ENCODE measurements at places on chromosomes 11 and 22.
A peak's percentile ranks its signal among the peaks of the same experiment; 100 is the strongest.

GRCh38 chr22:19275919-19276600 lies 15.5 kb downstream of the CLTCL1 start:
- DNase-seq = no peak

GRCh38 chr22:50341977-50342650 lies 1.0 kb upstream of the PPP6R2 start:
- peak; percentile 75 for DNase-seq

GRCh38 chr22:36368359-36368983 lies 19.3 kb downstream of the MYH9 start:
- DNase-seq = no peak

- no peak for DNase-seq
These were observed 623.8 kb upstream of the CHORDC1 start for GRCh38 chr11:90846628-90847027.

GRCh38 chr11:19978668-19979518 lies 181.4 kb downstream of the DBX1 start:
- DNase-seq = no peak

- DNase-seq = no peak
These were observed 8.0 kb upstream of the PDGFB start for GRCh38 chr22:39252461-39253434.

- DNase-seq = no peak
These were observed 4.6 kb downstream of the TECTA start for GRCh38 chr11:121105481-121106195.

- DNase-seq = no peak
These were observed 640.2 kb downstream of the LRRC4C start for GRCh38 chr11:40819230-40819629.

DNA sequence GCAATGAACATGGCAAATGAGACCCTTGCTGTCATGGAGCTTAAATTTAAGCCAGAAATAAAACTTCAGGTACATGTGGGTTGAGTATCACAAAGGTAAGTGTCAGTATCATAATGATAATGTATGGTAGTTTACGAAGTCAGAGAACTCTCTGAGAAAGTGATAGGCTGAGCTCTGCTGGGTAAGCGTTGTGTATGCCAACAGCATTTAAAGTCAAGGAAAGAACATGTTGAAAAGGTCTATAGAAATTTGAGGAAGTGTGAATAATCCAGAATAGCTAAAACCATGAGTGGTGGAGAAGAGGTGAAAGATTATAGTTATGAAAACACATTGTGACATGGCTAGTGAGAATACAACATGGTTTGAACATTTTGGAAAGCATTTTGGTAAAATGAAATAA lies 17.4 kb upstream of the CTSC start:
- no peak for DNase-seq

- no peak for DNase-seq
These were observed 15.1 kb downstream of the MTMR2 start for GRCh38 chr11:95908826-95909225.

DNA sequence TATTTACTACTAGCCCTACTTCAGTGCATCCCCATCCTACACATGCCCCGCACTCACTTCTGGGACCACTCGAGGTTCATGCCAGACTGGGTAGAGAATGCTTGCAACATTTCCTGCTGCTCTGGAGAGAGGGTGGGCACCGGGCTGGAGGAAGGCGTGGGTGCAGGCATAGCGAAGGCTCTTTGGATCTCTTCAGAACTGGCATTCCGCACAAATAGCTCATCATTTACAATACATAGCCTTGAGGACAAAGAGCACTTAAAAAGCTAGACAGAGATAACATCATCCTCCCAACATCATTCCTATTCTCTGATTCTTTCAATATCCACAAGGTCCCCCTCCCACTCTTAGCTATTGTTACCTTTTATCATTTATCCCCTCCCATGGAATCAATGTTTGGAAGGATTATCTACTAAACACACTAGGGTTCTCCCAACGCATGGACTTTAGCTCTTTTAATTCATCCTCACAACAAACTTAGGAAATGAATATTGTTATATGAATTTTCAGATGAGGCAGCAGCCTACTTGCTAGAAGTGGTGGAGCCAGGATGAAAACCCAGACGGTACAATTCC lies 2.5 kb upstream of the TMEM223 start:
- DNase-seq = no peak

- no peak for DNase-seq
These were observed 22.5 kb upstream of the ALG8 start for GRCh38 chr11:78161962-78162371.

- peak; percentile 40 for DNase-seq
These were observed 29.3 kb downstream of the ZBTB16 start for GRCh38 chr11:114088836-114089235.

DNA sequence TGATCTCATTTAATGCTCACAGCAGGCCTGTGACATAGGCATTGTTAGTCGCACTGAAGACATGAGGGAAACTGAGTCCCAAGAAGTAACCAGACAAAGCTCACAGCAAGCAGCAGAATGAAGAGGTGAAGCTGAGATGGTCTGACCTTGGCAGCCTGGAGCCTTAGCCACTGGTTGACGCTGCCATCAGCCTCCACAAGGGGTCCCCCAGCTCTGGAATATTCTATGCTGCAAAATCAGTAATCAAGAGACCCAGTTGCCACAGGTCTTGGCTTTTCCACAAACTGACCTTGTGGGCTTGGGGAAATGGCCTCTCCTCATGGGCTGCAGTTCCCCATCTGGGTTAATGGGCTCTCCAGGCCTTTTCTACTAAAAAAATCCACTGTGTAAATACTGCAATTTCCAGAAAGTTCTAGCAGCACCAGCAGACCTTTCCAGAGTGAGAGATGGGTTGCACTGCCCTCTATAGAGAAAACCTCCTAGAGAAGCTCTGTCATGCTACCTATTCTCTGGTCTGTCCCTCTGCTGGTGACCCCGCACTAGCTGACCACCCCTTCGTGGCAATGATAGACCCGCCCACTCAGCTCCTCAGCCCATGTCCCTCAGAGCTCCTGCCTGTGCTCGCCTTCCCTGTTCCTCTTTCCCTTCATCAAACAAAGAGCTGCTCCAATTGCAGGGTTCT lies 22.6 kb upstream of the ISX start:
- no peak for DNase-seq

- no peak for DNase-seq
These were observed 5.0 kb upstream of the PANX2 start for GRCh38 chr22:50165436-50166123.

DNA sequence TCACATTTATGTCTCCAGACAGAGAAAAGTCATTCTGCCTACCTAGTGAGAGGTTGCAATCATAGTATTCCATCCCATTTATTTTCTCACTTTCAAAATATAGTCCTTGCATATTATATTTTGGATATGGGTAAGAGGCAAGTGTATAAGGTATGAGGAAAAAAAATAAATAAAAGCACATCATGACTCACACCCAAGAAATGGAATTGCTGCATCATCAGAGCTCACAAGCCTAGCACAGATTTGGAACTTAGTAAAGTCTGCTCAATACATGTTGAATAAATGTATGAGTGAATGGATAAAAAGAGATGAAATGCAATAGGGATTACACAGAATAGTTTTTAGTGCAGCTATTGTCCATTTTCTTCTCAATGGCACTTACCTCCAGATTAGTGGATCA lies 2.5 kb upstream of the OR51G1 start:
- DNase-seq = no peak

DNA sequence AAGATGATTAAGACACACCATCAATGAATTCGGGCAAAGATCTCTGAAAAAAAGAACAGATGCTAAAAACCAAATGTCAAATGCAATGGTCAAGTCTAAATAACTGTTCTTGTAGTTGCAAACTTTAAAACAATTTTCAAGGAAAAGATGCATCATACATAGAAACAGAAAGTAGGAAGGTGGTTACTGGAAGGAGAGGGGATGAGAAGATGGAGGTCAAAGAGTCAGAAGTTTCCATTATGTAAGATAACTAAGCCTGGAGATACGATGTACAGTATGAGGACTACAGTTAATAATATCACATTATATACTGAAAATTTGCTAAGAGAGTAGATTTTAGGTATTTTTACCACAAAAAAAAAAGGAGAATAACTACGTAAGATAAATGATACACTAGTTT lies 27.1 kb downstream of the CWF19L2 start:
- no peak for DNase-seq

- DNase-seq = no peak
These were observed 161.7 kb upstream of the ARHGAP20 start for GRCh38 chr11:110873975-110874374.

GRCh38 chr22:22396741-22397291 lies 111.7 kb downstream of the ZNF280B start:
- DNase-seq = no peak

- DNase-seq = no peak
These were observed 77.5 kb downstream of the BLID start for GRCh38 chr11:122038543-122038942.

DNA sequence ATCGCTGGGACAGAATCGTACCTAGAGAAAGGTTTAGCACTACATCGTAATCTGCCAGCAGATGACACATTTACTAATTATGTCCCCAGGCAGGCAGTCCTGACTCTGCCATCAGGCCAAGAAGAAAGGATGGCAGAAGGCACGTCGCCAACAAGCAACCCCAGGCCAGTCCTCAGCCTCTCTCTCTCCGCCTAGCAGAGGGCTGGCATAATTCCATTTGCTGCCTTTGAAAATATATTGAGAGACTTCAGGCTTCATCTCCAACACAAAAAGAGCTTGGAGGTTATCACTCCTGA lies 1517.0 kb downstream of the TBC1D22A start:
- no peak for DNase-seq

- no peak for DNase-seq
These were observed 72.4 kb downstream of the ZNRF3 start for GRCh38 chr22:28955817-28956216.

- peak; percentile 30 for DNase-seq
These were observed 128.1 kb upstream of the TOP3B start for GRCh38 chr22:22110548-22111266.

DNA sequence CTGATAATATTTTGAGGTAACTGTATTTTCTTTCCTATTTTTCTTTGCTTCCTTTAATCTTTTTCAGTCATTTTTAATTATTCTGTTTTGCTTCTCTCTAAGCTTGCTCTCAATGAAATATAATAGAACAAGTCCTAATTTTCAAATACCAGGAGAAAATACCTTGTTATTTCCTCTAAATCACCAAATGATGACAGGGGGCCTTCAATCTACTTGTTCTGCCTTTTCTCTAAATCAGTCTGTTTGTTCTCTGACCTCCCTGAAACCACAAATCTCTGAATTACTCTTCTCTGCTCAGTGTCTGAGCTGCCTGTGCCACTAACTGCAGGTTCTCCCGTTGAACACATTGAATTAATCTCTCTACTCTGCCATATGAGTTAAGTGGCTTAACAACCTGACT lies 286.2 kb downstream of the C11orf87 start:
- no peak for DNase-seq

GRCh38 chr11:67409261-67409666 lies 5.4 kb downstream of the TBC1D10C start:
- DNase-seq = no peak

GRCh38 chr11:102252339-102252891 lies 64.9 kb upstream of the BIRC3 start:
- no peak for DNase-seq

DNA sequence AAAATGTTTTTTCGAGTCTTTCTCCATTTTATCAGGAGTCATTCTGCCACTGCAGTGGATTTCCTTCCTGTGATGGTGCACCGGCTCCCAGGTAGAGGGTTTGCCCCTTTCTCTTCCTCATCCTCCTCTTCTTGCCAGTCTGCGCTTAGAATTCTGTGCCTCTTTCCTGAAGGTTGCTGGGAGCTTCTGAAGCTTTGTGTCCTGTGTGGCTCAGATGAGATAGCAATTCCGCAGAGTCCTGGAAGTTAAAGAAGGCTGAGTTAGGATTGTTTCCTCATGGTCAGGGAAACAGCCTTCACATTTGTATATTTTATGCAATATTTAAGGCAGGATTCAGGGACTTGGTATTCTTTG lies 264 bp downstream of the BCO2 start:
- DNase-seq = no peak

- no peak for DNase-seq
These were observed 16.3 kb upstream of the TMEM191C start for GRCh38 chr22:21450858-21451353.

DNA sequence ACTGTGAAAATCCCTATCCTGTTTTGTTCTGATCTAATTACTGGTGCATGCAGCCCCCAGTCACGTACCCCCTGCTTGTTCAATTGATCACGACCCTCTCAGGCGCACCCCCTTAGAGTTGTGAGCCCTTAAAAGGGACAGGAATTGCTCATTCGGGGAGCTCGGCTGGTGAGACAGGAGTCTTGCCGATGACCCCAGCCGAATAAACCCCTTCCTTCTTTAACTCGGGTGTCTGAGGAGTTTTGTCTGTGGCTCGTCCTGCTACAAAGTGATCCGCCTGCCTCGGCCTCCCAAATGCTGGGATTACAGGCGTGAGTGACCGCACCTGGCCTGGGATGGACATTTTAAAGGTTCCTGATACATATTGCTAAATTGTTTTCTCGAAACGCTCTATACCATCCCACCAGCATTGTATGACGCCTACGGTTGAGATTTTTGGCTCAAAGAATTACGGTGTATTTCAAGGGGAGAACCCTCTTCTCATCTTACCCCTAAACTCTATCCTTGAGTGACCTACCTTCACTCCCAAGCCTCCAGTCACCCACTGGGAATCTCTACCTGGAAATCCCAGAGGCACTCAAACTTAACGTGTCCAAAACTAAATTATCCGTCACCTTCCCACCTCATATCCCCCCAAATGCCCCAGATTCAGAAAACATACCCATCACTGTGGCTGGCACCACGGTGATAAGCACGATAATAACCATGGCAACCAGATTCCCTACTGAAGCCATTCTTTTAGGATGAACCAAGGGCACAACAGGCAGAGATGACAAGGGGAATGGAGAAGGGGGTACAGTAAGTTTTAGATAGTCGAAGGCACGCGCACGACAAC lies 789 bp upstream of the POLA2 start:
- no peak for DNase-seq

DNA sequence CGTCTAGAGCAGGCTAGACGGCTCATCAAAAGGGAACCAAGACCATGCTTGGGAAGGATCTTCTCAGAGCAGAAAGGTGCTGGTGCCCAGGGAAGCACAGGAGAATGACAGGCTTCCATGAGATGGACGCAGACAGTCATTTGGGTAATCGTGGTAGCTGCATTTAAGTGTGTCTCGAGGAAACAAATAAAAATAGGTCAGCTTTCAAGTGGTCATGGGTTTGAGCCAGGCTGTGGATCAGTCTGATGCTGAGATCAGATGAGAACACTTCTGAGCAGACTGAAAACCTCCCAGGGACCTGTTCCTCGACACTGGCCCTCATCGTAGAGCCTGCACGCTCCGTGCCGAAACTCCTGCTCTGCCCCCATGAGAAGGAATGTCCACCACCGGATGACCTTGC lies 4.7 kb downstream of the CARS1 start:
- no peak for DNase-seq

GRCh38 chr11:15295695-15296094 lies 181.0 kb downstream of the INSC start:
- DNase-seq = no peak

DNA sequence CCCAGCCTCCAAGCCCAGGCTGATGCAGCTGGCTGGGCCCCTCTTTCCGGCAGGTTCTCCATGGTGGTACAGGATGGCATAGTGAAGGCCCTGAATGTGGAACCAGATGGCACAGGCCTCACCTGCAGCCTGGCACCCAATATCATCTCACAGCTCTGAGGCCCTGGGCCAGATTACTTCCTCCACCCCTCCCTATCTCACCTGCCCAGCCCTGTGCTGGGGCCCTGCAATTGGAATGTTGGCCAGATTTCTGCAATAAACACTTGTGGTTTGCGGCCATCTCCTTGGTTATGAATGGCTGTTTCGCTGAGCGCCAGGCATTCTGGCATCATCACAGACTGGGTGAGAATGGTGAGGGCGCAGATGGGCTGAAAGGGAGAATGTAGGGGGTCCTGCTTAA lies 3.6 kb downstream of the PRDX5 start:
- no peak for DNase-seq
